H1 (cell line): ENCODE measurements at places on chromosomes 2 and 18.

DNA sequence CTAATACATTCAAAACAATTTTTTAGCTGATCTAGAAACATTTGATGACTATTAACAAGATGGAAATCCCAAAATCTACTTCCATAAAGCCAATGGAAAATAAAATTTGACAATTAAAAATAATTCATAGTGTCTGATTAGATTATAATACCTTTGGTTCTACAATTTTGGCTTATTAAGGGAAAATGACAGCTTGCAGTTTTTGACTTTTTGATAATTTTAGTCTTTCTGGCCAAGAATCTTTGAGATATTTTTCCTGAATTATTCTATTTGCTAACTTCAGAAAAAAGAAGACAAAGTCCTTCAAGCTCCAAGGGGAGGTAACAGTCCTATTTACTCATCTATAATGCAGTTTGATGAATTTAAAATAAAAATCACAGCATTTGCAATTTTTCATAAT, 39.6 kb downstream of the MSH6 start:
- no peak overlapping the region for H3K4me3 ChIP-seq
- no peak overlapping the region for H3K27ac ChIP-seq
- no peaks in the 10 kb centered on the region for H3K27me3 ChIP-seq
- no peak for DNase-seq
- peaks cover 50% of the 10 kb centered on the region for H3K36me3 ChIP-seq

- peaks cover 2% of the 10 kb centered on the region; the same call in 1 of the 2 replicates for H3K4me1 ChIP-seq
- H3K36me3 ChIP-seq = no peaks in the 10 kb centered on the region
- no peak for DNase-seq
- no peak overlapping the region for H3K27ac ChIP-seq
- no peak overlapping the region for H3K4me3 ChIP-seq
Observed at GRCh38 chr2:85669549-85669948, 1.6 kb upstream of the SFTPB start.

DNA sequence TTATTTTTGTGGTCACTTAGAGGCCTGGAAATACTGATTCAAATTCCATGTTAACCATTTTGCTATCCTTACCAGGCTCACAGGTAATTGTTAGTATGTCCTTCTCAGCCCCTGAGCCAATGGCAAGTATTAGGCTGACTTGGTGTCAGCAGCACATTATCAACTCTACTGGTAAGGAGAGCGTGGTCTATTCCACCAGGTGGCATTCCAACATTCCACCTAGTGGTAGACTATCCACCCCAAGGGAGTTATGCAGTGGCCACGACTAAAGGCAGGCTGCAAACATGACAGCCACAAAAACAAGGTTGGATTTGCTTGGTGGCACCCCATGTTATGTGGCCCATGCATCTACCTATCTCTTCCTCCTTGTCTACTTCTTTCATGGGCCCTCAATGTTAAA, 31.8 kb upstream of the GCC2 start:
- no peaks in the 10 kb centered on the region for H3K27me3 ChIP-seq
- H3K27ac ChIP-seq = no peak overlapping the region
- no peaks in the 10 kb centered on the region for H3K4me1 ChIP-seq
- DNase-seq = no peak

GRCh38 chr2:147865560-147865959, 20.7 kb downstream of the ACVR2A start:
- H3K4me1 ChIP-seq = peaks cover 7% of the 10 kb centered on the region
- no peak for DNase-seq
- H3K27me3 ChIP-seq = no peaks in the 10 kb centered on the region
- no peaks in the 10 kb centered on the region for H3K36me3 ChIP-seq
- no peak overlapping the region for H3K4me3 ChIP-seq

- no peaks in the 10 kb centered on the region for H3K27me3 ChIP-seq
- H3K27ac ChIP-seq = no peak overlapping the region
Observed at GRCh38 chr2:182379241-182379640, 47.6 kb downstream of the PDE1A start.

- no peaks in the 10 kb centered on the region for H3K27me3 ChIP-seq
- no peak overlapping the region for H3K4me3 ChIP-seq
- DNase-seq = no peak
- H3K4me1 ChIP-seq = no peaks in the 10 kb centered on the region
Observed at GRCh38 chr2:67671464-67672450, 274.6 kb downstream of the ETAA1 start.

- H3K27ac ChIP-seq = no peak overlapping the region
- no peaks in the 10 kb centered on the region for H3K36me3 ChIP-seq
- no peak for DNase-seq
Observed at GRCh38 chr2:88081924-88082608, 14.4 kb downstream of the SMYD1 start.

- no peaks in the 10 kb centered on the region for H3K27me3 ChIP-seq
- H3K4me3 ChIP-seq = no peak overlapping the region
- no peaks in the 10 kb centered on the region for H3K4me1 ChIP-seq
- no peak overlapping the region for H3K27ac ChIP-seq
Observed at GRCh38 chr18:11658989-11659388, 30.1 kb upstream of the GNAL start.

DNA sequence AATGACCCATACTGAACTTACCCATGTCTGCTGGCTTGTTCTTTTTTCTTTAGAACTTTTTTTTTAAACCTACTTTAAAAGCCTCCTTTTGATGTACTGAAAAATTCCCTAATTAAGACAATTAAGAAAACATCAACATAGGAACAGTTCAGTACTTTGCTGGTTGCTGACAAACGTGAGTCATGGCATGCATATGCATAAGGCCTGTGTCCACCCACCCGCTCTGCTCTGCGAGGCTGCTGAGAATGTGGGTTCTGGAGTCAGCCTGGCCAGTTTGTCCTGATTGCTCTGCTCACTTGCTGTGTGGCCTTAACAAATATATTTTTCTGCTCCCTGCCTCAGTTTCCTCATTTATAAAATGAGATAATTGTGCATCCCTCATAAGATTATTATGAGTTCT, 27.3 kb downstream of the LAMA3 start:
- no peaks in the 10 kb centered on the region; the same call in 1 of the 2 replicates for H3K4me1 ChIP-seq
- no peak overlapping the region for H3K4me3 ChIP-seq
- DNase-seq = no peak
- H3K36me3 ChIP-seq = no peaks in the 10 kb centered on the region

- no peaks in the 10 kb centered on the region for H3K4me1 ChIP-seq
- no peak for DNase-seq
- H3K4me3 ChIP-seq = no peak overlapping the region
- H3K27ac ChIP-seq = no peak overlapping the region
Observed at GRCh38 chr18:53268455-53268854, 928.5 kb downstream of the DCC start.
